ENCODE measurements at places on chromosomes 1 and 21. TPM values are rescaled to one million over a fixed set of nuclear protein-coding genes. Genes with fewer than 3 reads are reported as not detected.

Gene CD244
- 0.89 TPM for polyA plus RNA-seq

Gene MAN1C1
- 26.4 TPM for polyA plus RNA-seq

Gene GUCA2B
- polyA plus RNA-seq, result not detected

Gene SPOCD1
- polyA plus RNA-seq, result 5.7 TPM

Gene FAM43B
- 0.37 TPM for polyA plus RNA-seq

Gene FOXE3
- polyA plus RNA-seq, result not detected

Gene TIAM1
- polyA plus RNA-seq, result 10.0 TPM

Gene LRRC7
- polyA plus RNA-seq, result 0.53 TPM

Gene CD84
- 1.4 TPM for polyA plus RNA-seq

Gene SLC25A34
- polyA plus RNA-seq, result 1.3 TPM

Gene FHAD1
- 0.38 TPM for polyA plus RNA-seq

Gene BEST4
- polyA plus RNA-seq, result 0.30 TPM

Gene TSPAN1
- polyA plus RNA-seq, result 56.5 TPM

Gene FMO5
- polyA plus RNA-seq, result 4.8 TPM

Gene ETV3L
- polyA plus RNA-seq, result not detected

Gene PKP1
- 2.5 TPM for polyA plus RNA-seq

Gene SLAMF1
- polyA plus RNA-seq, result 0.47 TPM

Gene ERICH3
- polyA plus RNA-seq, result 0.11 TPM

Gene GIPC2
- polyA plus RNA-seq, result 2.5 TPM

Gene LIN28A
- not detected for polyA plus RNA-seq

Gene CD1D
- polyA plus RNA-seq, result 2.7 TPM

Gene TMIGD3
- 5.0 TPM for polyA plus RNA-seq

Gene PFKFB2
- polyA plus RNA-seq, result 3.4 TPM

Gene ZZZ3
- 20.0 TPM for polyA plus RNA-seq

Gene FAM72A
- polyA plus RNA-seq, result 1.2 TPM

Gene MAPKAPK2
- polyA plus RNA-seq, result 49.5 TPM

Gene CXADR
- polyA plus RNA-seq, result 4.8 TPM

Gene XCL1
- 0.30 TPM for polyA plus RNA-seq

Gene OR2L5
- polyA plus RNA-seq, result not detected

Gene CFAP107
- polyA plus RNA-seq, result not detected

Gene TPTE
- polyA plus RNA-seq, result not detected

Gene NIT1
- 49.5 TPM for polyA plus RNA-seq

Gene NUF2
- polyA plus RNA-seq, result 0.48 TPM

Gene ACOT7
- polyA plus RNA-seq, result 36.8 TPM

Gene PGBD5
- 0.52 TPM for polyA plus RNA-seq

Gene CLCA4
- polyA plus RNA-seq, result 11.7 TPM

Measured in urinary bladder (tissue), 4 donors.